ENCODE measurements at places on chromosomes 12 and 14. TPM values are rescaled to one million over a fixed set of nuclear protein-coding genes. Genes with fewer than 3 reads are reported as not detected.

Gene TMEM30B
- total RNA-seq, result 6.2 TPM

Gene HSPB8
- 3.3 TPM for total RNA-seq

GRCh38 chr12:31868965-31869364 lies 90.2 kb upstream of the RESF1 start:
- DNase-seq, result peak; percentile 88

GRCh38 chr12:116142936-116143898 lies 134.3 kb downstream of the MED13L start:
- no peak for DNase-seq

GRCh38 chr12:113027726-113028125 lies 28.8 kb upstream of the DTX1 start:
- no peak for DNase-seq

DNA sequence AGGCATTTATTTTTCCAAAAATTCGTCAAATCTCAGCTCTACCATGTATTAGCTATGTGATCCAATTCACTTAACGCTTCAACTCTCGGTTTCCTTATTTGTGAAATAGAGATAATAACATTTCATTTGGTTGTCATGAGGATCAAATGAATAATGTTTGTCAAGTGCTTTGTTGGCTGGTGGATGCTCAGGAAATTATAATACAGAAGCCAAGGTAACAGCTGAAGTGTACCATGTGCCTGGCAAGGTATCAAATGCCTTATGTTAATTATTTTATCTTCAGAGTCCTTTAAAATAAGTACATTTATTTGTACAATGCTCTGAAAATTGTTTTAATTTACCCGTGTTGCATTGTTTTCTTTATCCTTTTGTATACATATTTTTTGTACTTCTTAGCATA lies 6.1 kb upstream of the PRKCH start:
- no peak for DNase-seq

DNA sequence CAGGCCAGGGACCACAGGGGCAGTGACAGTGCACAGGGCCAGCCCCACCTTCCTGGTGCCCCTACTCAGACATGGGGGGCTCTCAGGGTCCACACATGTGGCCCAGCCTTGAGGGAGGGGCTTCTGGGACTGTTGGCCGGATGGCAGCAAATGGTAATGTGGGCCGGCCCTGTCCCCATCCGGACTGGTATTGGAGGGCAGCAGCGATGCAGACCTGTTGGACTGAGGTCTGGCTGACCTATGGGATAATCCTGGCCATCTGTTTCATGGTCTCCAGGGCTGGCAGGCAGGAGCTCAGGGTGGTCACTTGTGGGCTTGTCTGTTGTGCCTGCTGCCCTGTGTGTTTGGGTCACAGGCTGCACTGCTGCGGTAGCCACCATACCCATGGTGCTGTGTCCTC lies 387.5 kb downstream of the TMEM121 start:
- no peak for DNase-seq

- DNase-seq, result no peak
Observed at GRCh38 chr12:1019283-1019682, 28.3 kb downstream of the ERC1 start.

- DNase-seq, result no peak
Observed at GRCh38 chr12:89041078-89041477, 311.2 kb downstream of the DUSP6 start.

GRCh38 chr12:41223600-41223999 lies 35.5 kb downstream of the PDZRN4 start:
- no peak for DNase-seq

DNA sequence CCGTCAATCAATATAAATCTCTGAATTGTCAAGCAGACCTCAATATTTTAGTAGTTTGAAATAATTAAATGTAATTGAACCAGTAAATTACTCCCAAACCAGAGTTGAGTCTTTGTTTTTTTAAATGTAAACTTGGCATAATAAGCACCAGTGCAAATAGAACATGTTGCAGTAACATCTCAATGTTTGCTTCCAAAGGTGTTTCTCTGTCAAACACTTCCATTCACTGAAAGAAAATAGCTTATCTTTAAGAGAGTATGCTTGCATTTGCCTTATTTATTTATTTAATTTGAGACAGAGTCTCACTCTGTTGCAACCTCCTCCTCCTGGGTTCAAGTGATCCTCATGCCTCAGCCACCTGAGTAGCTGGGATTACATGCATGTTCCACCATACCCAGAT lies 39.9 kb upstream of the EGLN3 start:
- no peak for DNase-seq

DNA sequence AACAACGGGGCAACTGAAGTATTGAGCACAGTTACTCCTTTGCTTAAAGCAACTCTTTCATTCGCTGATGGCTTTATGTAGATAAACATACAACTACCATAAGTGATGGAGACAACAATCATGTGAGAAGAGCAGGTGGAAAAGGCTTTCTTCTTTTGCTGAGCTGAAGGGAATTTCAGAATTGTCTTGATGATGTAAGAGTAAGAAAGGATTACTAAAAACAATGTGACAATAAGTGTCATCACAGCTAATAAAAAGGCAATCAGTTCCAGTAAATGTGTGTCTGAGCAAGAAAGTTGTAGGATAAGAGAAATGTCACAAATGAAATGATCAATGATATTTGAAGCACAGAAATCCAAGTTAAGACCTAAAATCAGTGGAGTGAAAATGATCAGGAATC lies 647 bp downstream of the OR6C70 start:
- DNase-seq, result no peak

Measured in SJCRH30 (cell line).